Dermis microvascular lymphatic vessel endothelial cell (primary cell): ENCODE measurements at places on chromosomes 5 and 9.
A peak's percentile ranks its signal among the peaks of the same experiment; 100 is the strongest.

GRCh38 chr9:129781981-129782380 lies 21.0 kb upstream of the TOR1B start:
- no peak for DNase-seq

DNA sequence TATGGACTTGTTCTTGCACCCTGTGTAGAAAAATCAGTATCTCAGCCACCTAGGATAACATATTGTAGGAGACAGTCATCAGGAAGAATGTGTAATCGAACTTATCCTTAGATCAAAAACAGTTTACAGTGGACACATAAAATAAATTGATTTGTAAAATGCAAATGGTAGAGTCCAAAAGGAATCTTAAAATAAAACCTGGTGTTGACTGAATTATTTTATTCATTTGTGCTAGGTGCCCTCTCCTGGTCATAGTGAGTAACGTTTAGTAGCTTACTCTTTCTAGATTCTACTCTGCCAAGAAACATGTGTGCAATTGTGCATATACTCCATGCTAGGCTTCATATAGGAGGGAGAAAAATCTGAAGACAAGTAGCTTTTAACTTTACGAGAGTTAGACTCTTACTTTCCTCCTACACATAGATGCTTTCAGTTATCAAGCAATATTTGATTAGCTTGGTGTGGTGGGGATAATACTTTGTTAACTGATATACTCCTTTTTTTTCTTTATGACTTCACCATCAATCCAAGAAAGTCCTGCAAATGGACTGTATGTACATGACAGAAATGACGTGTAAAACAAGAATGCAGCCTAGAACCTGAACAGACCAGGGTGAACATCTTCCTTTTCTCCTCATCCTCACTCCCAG lies 23.7 kb upstream of the LOX start:
- peak; percentile 55 for DNase-seq

- no peak for DNase-seq
These were observed 91.1 kb downstream of the BARX1 start for GRCh38 chr9:93864032-93864431.

GRCh38 chr9:130327781-130328348 lies 62.3 kb downstream of the HMCN2 start:
- no peak for DNase-seq

- peak; percentile 11 for DNase-seq
These were observed 58.3 kb downstream of the PRELID2 start for GRCh38 chr5:145776886-145777285.

- DNase-seq, result no peak
These were observed 72.2 kb downstream of the PTCD2 start for GRCh38 chr5:72392326-72392733.

DNA sequence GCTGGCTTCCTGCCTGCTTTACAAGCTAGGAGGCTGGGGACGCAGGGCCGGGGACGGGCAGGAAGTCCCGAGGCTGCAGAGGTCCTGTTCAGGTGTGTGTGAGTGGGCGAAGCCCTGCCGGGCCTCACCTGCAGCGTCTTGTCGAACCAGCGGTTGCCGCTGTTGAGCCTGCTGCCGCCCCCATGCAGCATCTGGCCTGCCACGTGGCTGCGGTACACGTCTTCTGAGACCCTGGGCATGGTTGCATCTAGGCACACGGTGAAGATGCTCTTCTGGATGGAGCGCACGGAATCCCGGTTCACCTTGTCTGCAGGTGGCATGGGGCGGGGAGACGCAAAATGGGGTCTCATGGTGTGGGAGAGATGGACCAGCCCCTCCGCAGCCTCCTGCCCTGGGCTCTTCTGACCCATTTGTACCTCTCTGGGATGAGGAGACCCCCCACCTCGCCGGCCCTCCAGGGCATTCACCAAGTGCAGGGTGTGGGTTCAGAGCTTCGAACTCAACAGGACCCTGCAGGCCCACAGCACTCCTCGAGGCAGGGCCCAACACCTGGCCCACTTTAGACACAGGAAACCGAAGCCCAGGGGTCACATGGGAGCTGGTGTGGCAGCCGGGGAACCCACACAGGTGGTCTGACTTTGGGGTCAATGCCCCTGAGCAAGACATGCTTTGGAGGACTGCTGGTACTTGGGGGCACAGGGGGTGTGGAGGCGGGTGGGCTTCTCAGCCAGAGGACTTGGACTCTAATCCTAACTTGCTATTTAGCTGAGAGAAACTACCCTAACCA lies 10.0 kb downstream of the CRAT start:
- no peak for DNase-seq

- DNase-seq, result no peak
These were observed 37.6 kb upstream of the SETD9 start for GRCh38 chr5:56871777-56872176.

DNA sequence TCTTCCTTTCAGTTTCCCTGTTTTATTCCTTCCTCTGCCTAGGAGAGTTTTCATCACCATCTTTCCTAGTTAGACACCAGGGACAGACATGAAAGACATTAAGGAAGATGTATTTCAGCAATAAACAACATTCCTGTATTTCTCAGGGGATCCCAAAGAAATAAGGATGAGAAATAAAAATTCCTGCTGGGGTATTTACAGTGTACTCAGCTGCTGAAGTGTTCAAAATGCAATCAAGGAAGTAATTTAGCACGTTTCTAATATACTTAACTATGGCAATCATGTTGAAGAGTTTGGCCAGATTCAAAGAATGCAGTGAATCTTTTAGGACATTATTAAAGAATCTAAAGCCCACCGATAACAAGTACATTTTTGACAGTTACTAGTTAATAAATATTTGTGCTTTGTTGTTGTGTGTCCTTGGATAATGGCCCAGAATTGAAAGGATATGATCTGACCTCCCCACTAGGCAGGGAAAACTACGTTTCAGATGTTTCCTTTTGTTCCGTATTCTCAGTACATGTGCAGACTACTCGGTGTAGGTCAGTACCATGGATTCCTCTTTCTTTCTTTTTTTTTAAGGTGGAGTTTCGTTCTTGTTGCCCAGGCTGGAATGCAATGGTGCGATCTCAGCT lies 46.8 kb downstream of the INIP start:
- DNase-seq, result peak; percentile 43

GRCh38 chr5:1288439-1289335 lies 6.2 kb downstream of the TERT start:
- DNase-seq, result no peak

DNA sequence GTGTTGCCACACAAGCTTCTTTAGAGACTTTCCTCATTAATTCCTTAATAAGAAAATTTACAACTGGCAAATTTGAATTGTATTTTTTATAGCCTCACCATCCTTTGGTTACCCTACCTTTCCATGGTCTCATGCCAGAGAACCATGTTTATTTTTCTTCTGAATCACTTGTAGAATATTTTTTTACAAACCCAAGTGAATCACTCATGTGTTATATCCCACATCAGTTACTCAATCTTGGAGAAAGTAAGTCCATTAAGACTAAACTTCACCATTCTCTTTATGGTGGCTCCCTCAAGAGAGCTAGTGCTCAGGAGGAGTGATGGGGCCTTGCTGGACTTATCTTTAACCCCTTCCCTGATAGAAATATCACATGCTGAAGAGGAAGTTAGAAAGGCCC lies 128.9 kb downstream of the SUSD1 start:
- peak; percentile 43 for DNase-seq

- no peak for DNase-seq
These were observed 49.6 kb upstream of the CPLX2 start for GRCh38 chr5:175821790-175822211.

- DNase-seq, result no peak
These were observed 9.8 kb upstream of the RICTOR start for GRCh38 chr5:39083968-39084367.

DNA sequence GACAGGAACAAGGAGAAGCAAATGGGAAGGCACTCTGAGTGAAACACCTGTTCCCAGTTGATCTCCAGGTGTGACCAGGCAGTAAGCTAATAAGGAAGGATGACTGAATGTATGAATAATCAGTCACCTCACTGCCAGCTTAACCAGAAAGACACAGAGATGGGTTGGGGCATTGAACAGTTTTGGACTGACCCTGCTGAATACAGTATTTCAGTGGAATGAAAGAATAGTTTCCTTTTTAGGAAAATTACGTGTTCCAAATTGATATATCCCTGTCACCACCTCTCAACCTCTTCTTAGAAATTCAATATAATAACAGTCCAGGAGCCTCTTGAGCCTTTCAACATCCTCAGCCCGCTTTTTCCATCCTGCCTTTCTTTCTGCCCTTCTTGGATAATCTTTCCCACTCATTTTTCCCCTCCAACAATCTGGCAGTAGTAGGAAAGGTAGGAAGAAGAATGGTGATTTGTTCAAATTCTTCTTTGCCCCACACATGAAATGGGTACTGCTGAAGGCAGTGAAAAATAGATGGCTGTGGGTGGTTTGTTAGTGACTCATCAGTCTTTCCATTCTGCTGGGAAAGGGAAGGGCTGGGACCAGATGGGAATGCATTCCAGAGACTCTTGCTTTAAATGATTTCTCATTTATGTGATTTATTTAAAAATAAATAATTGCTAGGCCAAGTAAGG lies 117.9 kb downstream of the ZSWIM6 start:
- peak; percentile 69 for DNase-seq

GRCh38 chr9:91773156-91773555 lies 176.9 kb downstream of the ROR2 start:
- DNase-seq, result no peak

DNA sequence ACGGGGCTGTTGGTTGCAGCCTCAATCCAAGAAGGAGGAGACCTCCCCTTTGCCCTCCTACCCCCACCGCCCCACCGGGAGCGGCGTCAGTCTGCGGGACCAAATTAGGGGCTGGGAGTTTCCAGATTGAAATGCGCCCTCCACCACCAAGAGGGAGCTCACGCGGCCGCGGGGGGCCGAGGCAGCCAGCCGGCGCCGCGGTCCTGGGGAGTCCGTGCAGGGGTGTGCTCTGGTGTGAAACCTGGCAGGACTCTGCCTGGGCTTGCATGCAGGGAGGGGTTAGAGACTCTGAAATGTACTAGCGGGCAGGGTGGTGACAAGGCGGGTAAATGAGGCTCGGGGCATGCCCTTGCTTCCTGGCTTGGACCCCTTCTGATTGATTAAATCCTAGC lies 989 bp upstream of the FBN2 start:
- DNase-seq, result no peak

GRCh38 chr5:150140830-150141229 lies 14.8 kb downstream of the PDGFRB start:
- no peak for DNase-seq

DNA sequence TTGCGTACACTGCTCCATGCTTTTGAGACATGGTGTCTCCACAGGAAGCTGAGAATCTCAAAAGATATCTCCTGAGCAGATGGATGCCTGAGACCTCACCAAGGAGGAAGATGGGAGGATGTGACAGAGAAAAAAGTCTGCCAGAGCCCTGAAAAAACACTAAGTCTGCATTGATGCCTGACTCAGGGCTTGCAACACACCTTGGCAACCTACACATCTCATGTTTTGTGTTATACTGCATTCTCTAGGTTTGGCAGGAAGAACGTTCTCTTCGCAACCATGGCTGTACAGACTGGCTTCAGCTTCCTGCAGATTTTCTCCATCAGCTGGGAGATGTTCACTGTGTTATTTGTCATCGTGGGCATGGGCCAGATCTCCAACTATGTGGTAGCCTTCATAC lies 19.2 kb downstream of the SLC22A4 start:
- DNase-seq, result no peak

- no peak for DNase-seq
These were observed 256.5 kb upstream of the ZNF608 start for GRCh38 chr5:125002727-125003598.

- peak; percentile 43 for DNase-seq
These were observed 4.5 kb downstream of the RCL1 start for GRCh38 chr9:4796988-4797853.

- no peak for DNase-seq
These were observed 218.1 kb upstream of the S1PR3 start for GRCh38 chr9:88773126-88773525.

GRCh38 chr9:93592643-93593021 lies 16.2 kb downstream of the PHF2 start:
- no peak for DNase-seq

- no peak for DNase-seq
These were observed 1039.2 kb upstream of the CDH9 start for GRCh38 chr5:28077291-28078240.

GRCh38 chr5:155886311-155887031 lies 440.5 kb upstream of the SGCD start:
- DNase-seq, result no peak

GRCh38 chr5:79692596-79692995 lies 3.0 kb downstream of the CMYA5 start:
- DNase-seq, result no peak
